Activated CD4-positive, alpha-beta T cell treated with anti-CD3 and anti-CD28 coated beads for 36 hours (primary cell): ENCODE measurements at places on chromosomes 13 and 19. TPM values are rescaled to one million over a fixed set of nuclear protein-coding genes. Genes with fewer than 3 reads are reported as not detected.

- DNase-seq: no peak
Observed at GRCh38 chr13:114035583-114036531, 62.0 kb upstream of the C13orf46 start.

SYCN gene
- not detected for total RNA-seq

CDX2 gene
- not detected for total RNA-seq

- no peak for DNase-seq
Observed at GRCh38 chr13:96214824-96215445, 125.0 kb downstream of the HS6ST3 start.

DNA sequence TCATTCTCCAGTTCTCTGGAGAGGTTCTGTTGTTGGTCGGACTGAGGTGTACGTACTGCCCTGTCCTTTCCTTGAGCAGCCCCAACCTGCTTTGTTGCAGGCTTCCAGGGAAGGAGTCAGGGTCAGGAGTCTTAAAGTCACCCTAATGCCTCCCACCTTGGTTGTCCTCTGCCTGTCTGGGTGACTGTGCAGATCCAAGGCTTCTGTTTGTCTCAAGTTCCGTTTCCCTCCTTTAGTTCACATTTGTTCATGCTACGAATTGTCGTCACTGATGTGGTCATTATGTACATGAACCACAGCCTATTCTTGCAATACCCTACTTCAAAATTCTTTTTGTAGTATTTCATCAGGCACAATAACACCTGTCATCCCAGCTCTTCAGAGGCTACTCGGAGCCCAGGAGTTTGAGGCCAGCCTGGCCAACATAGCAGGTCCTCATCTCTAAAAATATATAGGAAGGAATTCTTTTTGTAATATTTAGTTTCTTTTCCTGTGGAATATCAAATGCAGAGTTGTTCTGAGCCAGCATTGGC, 7.4 kb downstream of the ZNF586 start:
- no peak for DNase-seq

ZNF382 gene
- total RNA-seq: 20.0 TPM

DNA sequence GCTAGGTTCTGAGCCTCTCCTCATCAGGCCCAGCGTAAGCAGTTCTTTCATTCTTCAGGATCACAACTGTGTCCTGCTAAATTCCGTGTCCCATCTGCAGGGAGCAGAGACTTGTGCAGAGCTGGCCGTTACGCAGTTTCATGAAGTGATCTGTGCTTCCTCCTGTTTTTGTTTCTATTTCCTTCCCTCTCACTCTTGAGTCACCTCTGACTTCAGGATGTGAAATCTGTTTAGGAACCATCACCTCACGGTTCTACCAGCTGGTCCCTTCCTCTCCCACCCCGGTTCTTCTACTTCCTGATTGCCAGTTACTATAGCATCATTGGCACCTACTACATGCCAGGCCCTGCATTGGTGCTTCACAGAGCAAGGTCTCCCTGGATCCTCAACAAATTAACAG, 8.5 kb downstream of the MAU2 start:
- DNase-seq: peak; percentile 25

THSD8 gene
- total RNA-seq: 48.2 TPM

GRCh38 chr19:54207983-54208783, 7.5 kb downstream of the RPS9 start:
- peak; percentile 77 for DNase-seq

DNA sequence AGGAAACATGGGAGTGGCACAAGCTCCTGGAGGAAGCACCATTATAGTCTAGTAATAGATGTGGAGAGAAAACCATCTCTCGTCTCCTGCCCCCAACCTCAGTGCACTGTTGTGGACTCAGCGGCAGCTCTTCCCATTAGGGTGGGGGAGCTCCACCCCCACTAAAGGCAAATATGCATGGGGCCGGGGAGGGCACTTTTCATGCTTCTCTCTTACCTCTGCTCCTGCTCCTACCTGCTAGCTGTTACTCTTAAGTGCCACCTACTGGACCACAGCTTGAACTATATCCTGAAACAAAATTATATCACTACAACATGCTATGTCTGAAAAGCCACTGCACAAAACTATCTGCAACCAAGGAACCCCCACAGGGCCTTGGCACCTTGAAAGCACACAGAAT, 112.6 kb upstream of the DACH1 start:
- DNase-seq: no peak

GRCh38 chr13:42276683-42277082, 4.7 kb downstream of the AKAP11 start:
- DNase-seq: no peak

ZNF473 gene
- 10.9 TPM for total RNA-seq

IGFL2 gene
- not detected for total RNA-seq

- no peak for DNase-seq
Observed at GRCh38 chr19:19191768-19192077, 229 bp downstream of the BORCS8 start.

- DNase-seq: no peak
Observed at GRCh38 chr13:100523981-100524386, 64.6 kb downstream of the GGACT start.

TLE6 gene
- 3.5 TPM for total RNA-seq

DNA sequence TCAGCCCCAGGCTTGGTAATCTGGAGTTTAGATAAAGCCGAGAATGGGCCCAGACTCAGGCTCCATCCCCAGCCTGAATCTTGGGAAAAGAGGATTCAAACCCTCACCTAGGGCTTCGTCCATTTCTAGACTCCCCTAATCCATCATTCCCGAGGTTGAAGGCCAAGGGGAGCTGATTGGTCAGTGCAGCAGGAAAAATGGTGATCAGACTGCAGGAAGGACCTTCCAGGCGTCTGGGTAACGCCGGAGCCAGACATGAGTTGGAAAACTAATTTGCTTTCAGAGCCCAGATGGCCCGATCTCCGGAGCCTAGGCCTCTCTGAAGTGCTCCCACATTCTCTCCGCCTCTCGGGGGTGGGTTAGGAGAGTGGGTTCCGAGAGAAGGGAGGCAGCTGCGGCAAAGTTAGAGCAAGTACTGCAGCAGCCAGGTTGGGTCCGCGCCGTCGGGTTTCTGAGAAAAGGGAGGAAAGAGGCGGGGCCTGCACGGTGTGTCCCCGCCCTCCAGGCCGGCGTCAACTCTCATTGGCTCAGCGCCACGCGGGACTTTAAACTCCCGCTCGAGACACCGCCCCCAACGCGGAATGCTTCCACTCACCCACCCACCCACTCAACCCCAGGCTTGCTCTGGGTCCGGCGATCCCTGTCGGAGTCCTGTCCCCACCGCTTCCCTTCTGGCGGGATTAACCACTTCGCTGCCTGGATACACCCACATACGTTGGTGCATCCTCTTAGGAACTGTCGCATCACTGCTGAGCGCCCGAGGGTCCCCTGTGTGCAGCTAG, 788 bp upstream of the RTBDN start:
- DNase-seq: peak; percentile 64

DNA sequence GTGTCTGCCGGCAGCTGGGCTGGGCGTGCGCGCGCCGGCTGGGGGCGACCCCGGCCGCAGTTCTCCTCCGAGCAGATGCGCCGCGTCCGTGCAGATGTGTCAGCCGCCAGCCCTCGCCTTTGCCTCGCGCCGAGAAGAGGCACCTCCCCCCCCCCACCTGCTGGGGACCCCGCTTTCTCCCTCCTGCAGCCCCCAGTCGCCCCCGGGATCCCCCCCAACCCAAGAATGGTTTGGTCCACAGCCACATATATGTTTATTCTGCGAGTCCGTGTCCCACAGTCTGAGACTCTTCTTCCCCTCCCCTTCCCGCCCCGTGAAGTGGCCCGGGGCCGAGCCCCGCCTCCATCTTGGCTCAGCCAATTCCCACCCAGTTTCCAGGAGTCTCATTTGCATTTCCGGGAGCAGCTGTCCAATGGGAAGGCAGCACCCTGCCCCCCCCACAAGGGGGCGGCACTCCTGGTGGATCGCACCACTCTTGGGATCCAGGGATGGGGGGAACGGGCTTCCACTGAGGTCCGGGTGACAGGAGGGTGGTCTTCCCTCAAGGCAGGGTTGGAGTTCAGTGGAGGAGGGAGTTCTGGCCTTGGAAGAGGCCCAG, 8.6 kb downstream of the ISOC2 start:
- peak; percentile 61 for DNase-seq

MBNL2 gene
- 16.7 TPM for total RNA-seq

MCEMP1 gene
- not detected for total RNA-seq

DNA sequence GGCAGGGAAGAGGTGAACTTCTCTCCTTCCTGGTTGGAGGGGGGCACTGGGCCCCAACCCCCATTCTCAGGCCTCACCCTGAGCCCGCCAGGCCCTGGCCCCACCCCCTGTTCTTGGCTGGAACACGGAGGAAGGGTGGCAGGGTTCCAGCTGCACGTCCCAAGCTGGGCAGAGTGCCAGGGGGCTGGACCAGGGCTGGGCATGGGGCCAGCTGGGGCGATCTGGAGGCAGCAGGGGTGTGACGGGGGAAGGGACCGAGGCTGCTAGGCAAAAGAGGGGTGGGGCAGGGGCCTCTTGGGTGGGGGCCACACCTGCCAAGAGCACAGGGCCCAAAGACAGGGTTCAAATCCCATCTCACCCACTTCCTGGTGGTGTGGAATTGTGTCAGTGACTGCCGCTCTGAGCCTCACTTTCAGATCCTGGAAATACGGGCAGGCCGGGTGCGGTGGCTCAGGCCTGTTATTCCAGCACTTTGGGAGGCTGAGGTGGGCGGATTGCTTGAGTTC, 2.2 kb downstream of the HIF3A start:
- no peak for DNase-seq

DNA sequence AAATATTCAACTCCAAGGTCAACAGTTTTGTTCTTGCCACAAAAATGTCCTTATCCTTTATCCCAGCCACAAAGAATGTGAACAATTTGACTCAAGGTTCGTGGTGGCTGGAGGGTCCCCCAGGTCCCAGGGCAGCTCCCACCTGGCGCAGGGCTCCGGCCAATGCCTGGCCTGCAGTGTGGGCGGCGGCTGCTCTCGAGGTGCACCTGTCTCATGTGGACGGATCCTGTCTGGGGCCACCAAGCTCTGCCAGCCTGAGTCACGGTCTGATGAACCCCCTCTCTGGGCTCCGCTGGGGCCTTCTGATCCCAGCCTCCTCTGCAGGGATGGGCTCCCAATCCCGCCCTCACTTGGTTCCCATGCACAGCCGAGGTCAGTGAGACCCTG, 49.4 kb downstream of the GAS6 start:
- DNase-seq: no peak

DNA sequence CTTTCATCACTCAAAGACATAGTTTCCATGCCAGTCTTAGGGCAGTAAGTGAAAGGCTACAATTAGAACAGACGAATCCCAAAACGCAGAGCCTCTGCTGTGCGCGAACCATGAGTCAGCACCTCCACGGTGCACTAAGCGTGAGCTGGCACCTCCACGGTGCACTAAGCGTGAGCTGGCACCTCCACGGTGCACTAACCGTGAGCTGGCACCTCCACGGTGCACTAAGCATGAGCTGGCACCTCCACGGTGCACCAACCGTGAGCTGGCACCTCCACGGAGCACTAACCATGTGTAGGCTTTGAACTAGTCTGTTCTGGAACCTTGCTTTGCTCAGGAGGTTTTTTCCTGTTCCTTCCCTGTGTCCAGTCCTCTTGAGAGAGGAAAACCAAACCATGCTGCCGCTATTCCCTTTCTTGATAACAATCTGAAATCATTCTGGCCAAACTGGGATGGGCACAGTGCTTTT, 120.6 kb downstream of the IRS2 start:
- no peak for DNase-seq

DNA sequence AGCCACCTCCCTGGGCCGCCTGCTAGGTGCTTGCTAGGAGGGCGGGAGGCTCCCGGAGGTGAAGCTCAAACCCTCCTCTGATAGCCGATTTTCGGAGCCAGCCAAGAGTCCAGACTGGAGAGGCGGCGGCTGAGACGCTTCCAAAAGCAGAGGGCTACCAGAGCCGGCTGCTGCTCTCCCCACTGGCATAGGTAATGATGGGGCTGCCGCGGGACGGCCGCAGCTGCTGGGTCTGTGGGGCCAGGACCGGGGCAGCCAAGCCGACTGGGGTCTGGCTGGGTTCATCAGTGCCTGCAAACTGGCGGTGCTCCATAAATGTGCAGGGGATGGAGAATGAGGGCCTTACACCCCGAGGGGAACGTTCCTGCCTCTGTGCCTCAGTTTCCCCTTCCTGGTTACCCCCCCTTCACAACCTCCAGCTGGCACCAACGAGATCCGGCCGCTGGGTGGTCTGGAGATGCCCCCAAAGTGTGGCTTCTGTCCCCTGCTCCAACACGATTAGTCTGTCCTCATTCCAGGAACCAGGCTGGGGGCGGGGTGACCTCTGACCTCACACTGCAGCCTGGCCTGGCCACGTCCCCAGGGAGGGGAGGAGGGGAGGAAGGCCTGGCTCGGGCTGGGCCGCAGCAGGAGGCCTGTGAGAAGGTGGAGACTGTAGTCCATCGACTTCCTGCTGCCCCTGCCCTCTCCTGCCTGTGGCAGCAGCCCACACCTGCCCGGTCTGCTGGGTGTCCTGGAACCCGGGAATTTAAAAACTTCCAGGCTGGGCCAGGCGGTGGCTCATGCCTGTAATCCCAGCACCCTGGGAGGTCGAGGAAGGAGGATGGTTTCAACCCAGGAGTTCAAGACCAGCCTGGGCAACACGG, 3.8 kb upstream of the WDR18 start:
- DNase-seq: no peak

GRCh38 chr13:44117351-44117750, 237.6 kb downstream of the LACC1 start:
- no peak for DNase-seq

GRCh38 chr19:39059302-39059701, 24.9 kb upstream of the ACP7 start:
- no peak for DNase-seq

GRCh38 chr19:50649433-50650391, at the start of gene C19orf81:
TSS of gene C19orf81 (plus strand) at chr19:50649445. CDS start at chr19:50649445, 0 bp downstream.
- DNase-seq: no peak

- DNase-seq: no peak
Observed at GRCh38 chr13:79593121-79593520, 112.2 kb downstream of the NDFIP2 start.

GRCh38 chr19:17054746-17055145, 20.5 kb downstream of the HAUS8 start:
- DNase-seq: no peak
